Calu3 (cell line): ENCODE measurements at places on chromosomes 1 and 21.

DNA sequence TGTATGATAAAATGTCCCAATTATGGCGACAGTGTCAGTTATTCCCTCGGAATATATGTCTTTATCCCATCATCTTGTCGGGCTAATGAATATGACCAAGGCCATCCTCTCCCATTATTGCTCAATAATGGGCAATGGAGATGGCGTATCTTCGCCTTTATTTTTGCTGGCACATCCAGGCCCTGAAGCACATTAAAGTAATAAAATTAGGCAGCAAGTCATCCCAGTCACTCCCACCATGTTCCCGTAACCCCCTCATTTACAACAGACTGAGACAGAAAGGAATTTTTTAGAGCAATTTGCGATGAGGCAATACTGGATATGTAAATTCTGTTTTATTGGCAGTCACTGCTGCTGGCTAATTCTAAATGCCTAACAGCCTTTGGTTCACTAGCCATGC, 35.3 kb downstream of the CLIC6 start:
- no peak for DNase-seq

DNA sequence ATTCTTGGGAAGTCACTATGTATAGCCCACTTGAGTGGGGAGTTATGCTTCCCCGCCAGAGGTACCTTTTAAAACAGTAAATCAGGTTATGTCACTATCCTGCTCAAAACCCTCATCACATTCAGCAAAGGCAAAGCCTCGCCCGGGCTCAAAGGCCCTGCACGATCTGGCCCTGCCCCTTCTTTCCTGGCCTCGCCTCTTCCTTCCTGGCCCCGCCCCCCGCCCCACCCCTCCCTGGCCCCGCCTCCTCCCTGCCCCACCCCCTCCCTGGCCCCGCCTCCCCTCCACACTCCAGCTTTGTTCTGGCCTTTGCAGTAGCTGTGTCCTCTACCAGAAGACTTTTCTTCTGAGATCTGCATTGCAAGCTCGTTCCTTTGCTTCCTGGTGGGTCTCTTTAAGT, 6.6 kb downstream of the LDLRAD2 start:
- DNase-seq = no peak

DNA sequence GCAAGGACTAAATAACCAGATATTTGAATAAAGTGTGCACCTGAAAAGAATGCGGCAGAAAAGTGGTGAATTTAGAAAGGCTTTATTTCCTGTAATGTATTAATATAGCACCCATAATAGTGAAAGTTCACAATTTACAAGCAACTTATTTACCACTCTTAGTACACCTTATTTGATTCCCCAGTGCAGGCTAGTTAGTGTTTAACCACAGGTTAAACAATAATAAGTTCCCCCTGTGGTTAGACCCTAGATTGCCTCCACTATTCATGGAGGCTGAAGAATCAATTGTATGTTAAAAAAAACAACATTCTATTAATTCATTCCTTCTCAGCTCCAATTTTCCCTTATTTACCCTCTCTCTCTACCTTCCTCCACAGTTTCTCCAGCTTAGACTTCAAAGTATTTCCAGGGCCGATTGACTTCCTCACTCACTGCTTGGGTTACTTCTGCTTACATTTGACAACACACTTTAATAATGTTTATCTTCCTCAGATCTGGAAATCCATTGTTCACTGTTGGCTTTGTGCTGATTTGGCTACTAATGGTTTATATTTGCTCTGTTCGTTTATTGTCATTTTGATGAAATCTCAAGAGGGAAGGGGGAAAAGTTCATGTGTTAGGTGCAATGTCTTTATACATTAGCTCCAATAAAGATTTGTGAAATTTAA, 796.3 kb downstream of the BRINP3 start:
- DNase-seq = peak; percentile 15

GRCh38 chr1:12171206-12172041, 4.6 kb downstream of the TNFRSF1B start:
- DNase-seq = no peak

GRCh38 chr1:78370779-78371482, 119.8 kb upstream of the PTGFR start:
- no peak for DNase-seq

DNA sequence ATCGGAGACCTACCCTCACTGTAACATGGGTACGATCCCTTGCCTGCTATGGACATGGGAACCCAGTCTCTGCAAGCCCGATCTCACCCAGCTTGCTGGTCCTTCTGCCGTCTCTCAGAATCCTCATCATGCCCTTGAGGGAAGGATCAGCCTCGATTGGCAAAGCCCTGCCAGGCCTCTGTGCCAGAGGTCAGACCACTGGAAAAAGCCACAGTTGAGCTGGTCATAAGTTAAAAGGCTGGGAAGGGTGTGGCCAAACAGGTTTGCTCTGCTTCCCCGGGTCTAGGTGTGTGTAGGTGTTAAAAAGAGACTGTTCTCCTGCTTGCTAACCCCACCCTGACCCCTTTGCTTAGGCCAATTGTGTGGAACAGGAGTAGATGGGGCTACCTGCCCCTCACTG, 19.5 kb upstream of the PADI3 start:
- DNase-seq = peak; percentile 50
